ENCODE measurements at places on chromosomes 12 and 14.
A peak's percentile ranks its signal among the peaks of the same experiment; 100 is the strongest.

DNA sequence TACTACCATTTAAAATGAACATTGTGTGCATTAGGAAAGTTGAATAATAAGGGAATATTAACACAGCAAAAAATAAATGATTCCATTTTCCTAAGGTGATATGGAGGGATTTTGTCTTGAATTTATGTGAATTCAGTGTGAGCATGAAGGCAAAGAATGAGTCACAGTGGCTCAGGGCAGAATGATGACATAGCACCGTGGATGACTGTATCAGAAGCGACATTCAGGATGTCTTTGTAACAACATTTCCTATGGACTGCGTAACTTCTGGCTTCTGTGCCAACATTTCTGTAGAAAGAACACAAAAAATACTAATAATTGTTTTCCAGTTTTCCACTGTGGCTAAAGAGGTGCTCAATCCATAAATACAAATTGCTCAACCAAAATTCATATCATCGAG, 54.6 kb downstream of the TTC8 start:
- DNase-seq = no peak

DNA sequence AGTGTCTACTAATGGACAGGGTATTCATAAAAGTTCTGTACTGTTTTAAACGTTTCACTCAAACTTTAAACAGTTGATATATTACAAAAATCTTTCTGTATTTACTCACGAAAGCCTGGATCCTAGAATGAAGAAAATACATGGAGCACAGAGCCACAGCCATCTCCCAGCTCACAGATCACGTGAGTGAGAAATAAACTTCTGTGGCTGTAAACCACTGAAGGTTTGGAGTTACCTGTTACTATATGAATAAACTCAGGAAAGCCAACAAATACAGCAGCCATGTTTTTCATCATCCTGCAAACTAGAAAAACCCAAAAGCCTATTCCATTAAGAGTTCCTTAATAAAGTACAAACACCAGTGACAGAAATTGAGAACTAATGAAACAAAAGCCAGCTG, 867 bp upstream of the TDG start:
- no peak for DNase-seq

GRCh38 chr14:91286530-91286937, 42.0 kb upstream of the GPR68 start:
- peak; percentile 67 for DNase-seq

GRCh38 chr14:55288439-55288838, 17.2 kb downstream of the FBXO34 start:
- DNase-seq = no peak

All from NCI-H446 treated with DMSO at 0.1 percent for 48 hours (cell line).